ENCODE measurements at places on chromosomes 6 and 20.

GRCh38 chr20:47281376-47281775 lies 75.1 kb downstream of the ZMYND8 start:
- DNase-seq = no peak

DNA sequence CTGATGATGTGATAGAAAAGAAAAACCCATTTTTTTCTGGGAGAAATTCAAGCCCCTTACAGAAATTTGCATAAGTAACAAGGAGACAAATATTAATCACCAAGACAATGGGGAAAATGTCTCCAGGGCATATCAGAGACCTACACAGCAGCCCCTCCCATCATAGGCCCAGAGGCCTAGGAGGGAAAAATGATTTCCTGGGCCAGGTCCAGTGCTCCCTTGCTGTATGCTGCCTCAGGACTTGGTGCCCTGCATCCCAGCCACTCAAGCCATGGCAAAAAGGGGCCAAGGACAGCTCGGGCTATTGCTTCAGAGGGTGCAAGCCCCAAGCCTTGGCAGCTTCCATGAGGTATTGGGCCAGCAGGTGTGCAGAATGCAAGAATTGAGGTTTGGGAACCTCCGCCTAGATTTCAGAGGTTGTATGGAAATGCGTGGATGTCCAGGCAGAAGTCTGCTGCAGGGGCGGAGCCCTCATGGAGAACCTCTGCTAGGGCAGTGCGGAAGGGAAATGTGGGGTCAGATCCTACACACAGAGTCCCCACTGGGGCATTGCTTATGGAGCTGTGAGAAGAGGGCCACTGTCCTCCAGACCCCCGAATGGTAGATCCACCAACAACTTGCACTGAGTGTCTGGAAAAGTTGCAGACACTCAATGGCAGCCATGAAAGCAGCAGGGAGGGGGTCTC lies 7.6 kb upstream of the DBNDD2 start:
- no peak for DNase-seq

DNA sequence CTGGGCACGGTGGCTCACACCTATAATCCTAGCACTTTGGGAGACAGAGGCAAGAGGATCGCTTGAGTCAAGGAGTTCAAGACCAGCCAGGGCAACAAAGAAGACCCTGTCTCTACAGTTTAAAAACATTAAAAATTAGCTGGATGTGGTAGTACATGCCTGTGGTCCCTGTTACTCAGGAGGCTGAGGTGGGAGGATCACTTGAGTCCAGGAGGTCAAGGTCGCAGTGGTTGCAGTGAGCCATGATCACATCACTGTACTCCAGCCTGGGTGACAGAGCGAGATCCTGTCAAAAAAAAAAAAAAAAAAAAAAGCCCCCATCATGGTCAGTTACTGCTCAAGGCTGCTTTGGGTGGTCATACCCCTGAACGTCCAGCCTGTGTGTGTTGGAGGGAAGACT lies 55.8 kb downstream of the ARHGAP40 start:
- no peak for DNase-seq

DNA sequence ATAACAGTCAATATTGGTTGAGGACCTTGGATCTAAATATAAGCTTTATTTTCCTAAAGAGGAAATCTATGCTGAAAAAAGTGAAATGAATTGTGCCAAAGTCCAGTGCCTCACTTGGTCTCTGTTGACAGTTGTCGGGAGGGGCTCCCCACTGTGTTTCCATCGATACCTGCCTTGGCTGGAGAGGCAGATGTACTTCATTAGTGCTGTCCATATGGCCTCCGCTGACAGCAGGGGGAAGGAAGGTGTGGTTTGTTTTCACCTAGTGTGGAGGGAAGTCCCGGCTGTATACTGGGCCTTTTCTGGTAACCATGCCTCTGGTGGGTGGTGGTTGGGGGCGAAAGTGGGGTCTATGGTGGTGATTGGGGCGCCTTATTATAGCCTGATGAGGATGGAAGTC lies 42.7 kb downstream of the CD2AP start:
- no peak for DNase-seq

- DNase-seq = no peak
Measured at GRCh38 chr6:111794727-111795452, 78.4 kb downstream of the FYN start.

- DNase-seq = no peak
Measured at GRCh38 chr6:84758486-84758885, 5.9 kb downstream of the TBX18 start.

DNA sequence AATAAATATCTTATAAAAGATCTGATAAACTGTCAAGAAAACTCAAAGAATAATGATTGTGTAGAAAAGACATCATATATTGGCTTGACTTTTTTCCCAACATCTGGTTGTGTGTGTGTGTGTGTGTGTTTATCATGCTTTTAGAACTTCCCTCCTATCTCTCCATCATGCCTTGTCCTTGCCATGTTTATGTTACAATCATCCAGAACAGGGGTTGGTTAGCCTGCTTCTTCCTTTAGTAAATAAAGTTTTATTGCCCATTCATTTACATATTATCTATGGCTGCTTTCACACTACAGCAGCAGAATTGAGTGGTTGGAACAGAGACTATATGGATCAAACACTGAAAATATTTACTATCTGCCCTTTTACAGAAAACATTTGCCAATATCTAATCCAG lies 52.8 kb upstream of the RIPOR2 start:
- DNase-seq = no peak

DNA sequence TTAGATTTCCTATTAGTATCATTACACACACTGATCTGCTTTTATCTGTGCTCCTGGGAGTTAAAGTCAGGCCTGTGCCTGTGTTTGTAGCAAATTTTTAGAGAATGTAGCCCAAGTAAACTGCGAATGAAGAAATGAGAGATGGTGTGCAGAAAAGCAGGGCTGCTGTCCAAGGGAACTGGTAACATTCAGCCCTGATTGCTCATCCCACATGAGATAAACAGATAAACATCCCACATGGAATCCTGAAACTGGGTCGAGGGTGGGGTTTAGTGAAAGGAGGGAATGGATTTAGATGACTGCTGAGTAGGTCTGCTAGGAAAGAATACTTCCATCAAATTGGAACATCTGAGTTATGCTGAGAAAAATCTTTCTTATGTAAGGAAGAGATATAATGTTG lies 69.1 kb downstream of the GRIK2 start:
- no peak for DNase-seq

DNA sequence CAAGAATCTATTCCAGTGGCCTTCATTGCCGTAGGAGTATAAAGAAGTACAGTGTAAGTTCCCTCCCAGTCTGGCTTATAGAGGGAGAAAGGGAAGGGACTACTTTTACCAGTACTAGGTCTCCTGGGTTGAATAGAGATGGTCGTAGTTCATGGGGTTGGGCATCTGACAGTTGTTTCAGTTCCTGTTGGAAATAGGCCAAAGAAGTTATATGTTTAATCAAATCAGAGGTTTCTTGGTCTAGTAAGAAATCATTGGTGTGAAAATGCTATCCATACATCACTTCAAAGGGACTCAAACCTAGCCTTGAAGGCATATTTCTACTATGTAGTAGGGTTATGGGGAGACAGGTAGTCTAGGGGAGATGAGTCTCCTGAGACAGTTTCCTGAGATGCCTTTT lies 45.6 kb upstream of the MAN1A1 start:
- no peak for DNase-seq

DNA sequence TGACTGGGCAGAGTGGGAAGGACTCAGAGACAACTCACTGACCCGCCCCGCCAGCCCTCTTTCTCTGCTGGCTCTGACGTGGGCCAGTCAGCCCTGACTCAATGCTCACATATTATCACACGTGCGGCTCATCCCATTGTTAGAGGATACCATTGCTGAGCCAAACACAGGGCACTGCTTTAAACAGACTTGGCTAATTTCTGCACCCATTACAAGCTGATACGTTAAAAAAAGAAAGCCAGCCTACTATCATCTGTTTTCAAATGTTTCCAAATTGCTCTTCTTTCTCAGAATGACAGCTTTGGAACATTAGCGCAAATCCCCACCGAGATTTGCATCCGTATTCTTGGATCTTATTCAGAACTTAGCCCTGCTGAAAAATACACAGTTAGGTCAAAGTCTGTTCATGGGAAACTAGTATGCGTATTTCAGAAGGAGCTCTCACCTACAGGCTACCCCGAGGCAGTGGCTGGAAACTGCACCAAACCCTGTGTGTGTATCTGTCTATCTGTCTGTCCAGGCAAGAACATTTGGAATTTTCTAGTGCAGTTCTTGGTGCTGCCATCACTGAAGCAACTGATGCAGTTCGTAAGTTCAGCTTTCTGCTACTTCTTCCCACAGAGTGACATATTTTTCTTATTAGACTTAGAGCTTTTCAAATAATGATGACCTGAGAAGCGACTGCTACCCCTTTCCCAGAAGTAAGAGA lies 32.8 kb downstream of the RAMACL start:
- DNase-seq = no peak

DNA sequence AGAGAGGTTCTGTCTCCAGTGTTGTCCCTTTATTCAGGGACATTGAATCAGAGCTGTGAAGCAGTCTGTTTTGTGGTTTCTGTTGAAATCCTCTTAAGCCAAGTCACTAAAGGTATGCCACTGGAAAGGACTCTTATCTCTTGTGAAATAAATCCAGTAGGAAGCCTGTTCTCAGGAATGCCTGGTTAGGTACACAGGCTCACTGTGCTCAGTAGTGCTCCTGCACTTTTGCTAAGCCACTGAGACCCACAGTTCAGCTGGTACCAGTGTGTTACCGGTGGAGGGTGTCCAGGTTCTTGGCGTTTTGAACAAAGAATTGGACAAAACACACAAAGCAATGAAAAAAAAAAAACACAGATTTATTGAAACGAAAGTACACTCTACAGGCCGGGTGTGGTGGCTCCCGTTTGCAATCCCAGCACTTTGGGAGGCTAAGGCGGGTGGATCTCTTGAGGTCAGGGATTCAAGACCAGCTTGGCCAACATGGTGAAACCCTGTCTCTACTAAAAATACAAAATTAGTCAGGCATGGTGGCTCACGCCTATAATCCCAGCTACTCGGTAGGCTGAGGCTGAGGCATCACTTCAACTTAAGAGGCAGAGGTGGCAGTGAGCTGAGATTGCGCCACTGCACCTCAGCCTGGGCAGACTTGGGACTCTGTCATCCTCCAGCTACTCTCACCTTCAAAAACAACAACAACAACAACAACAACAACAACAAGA lies 186.1 kb downstream of the JARID2 start:
- peak; percentile 45 for DNase-seq

GRCh38 chr20:62588458-62589149 lies 53.7 kb upstream of the SLCO4A1 start:
- DNase-seq = no peak

- DNase-seq = no peak
Measured at GRCh38 chr20:45358282-45359068, 4.5 kb upstream of the SYS1 start.

DNA sequence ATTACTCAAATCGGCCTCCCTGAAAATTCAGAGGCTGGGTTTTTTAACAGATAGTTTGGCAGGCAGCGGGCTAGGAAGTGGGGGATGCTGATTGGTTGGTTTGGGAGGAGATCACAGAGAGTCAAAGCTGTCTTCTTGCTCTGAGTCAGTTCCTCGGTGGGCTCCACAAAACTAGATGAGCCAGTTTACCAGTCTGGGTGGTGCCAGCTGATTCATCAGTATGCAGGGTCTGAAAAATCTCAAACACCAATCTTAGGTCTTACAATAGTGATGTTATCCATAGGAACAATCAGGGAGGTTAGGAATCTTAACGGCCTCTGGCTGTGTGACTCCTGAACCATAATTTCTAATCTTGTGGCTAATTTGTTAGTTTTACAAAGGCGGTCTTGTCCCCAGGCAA lies 190.7 kb downstream of the C6orf118 start:
- no peak for DNase-seq

DNA sequence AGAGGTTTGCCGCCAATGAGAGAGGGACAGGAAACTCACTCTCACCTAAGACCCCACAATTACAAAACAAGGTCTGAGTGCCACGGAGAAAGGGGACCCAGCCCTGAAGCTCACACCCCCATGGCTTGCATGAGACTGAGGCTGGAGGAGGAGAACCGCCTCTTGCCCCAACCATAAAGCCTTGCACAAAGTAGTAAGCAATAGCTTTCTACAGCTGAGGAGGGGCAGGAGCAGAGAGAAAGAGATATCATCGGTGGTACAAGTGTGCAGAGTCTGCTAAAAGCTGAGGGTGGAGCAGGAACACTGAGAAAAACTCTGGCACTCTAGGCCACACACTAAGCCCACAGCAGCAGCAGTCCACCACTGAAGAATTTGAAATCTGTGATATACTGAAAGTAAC lies 37.7 kb downstream of the OSTM1 start:
- no peak for DNase-seq

- DNase-seq = peak; percentile 8
Measured at GRCh38 chr20:6583134-6583738, 184.2 kb upstream of the BMP2 start.

GRCh38 chr6:25366903-25367545 lies 87.8 kb downstream of the CARMIL1 start:
- DNase-seq = no peak

DNA sequence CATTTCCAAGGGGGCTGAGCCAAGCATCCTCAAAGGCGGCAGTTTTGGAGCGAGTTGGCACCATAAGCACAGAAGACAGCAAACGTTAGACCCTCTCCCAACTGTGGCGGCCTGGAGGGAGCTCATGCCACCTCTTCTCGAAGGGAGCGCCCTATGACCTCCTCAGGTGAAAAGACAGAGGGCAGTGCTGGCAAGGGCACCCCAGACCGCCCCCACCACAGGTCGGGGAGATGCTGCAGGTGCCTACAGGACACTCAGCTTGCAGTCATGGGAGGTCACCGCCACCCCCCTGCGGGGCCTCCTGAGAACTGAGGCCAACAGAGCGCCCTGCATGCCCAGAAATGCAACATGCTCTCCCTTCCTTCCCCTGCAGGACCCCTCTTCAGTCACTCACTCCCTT lies 45.1 kb upstream of the BHLHE23 start:
- no peak for DNase-seq

- no peak for DNase-seq
Measured at GRCh38 chr6:168909288-168909687, 344.4 kb downstream of the THBS2 start.

DNA sequence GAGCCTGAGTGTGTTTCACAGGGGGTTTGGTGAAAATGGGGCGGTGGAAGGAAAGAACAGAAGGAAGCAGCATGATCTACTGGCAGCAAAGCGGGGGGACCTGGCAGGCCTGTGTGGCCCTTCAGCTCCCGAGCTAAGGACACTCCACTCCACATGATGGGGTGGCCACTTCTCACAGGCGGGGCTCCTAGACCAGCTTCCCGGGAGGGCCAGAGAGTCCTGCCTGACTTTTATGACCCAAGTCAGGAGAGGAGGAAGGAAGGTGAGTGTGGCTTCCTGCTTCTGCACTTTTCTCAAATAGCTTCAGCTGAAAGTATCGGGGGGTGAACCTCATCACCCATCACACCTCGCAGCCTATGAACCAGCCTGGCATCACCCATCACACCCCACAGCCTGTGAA lies 117.5 kb upstream of the AFDN start:
- no peak for DNase-seq

- no peak for DNase-seq
Measured at GRCh38 chr20:21303872-21304586, 898 bp downstream of the XRN2 start.

All from D721Med (cell line).